ENCODE measurements at places on chromosomes 6 and 20. TPM values are rescaled to one million over a fixed set of nuclear protein-coding genes. Genes with fewer than 3 reads are reported as not detected.

DNA sequence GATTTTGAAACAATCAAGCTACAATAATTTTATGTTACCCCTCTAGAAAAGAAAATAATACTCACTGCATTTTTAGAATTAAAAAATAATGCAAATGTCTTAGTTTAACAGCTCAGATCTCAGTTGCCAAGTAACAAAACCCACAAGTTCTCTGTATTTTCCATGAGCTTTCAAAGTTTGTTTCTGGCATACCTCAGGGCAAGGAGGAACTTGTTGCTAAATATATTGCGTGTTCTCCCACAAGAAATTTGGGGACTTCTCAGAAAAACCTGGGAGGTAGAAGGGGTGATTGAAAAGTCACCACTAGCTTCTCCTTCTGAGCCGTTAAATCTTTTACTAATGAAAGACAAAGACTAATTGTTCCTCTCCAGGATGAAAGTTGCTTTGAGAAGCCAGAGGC, 236.8 kb upstream of the MARCKS start:
- H3K36me3 ChIP-seq, result no peaks in the 10 kb centered on the region
- DNase-seq, result no peak
- H3K27ac ChIP-seq, result no peak overlapping the region
- H3K27me3 ChIP-seq, result no peaks in the 10 kb centered on the region
- no peak overlapping the region for H3K4me3 ChIP-seq

GRCh38 chr6:26537160-26537845, 863 bp upstream of the HMGN4 start:
- H3K4me1 ChIP-seq, result peaks cover 60% of the 10 kb centered on the region
- H3K27me3 ChIP-seq, result no peaks in the 10 kb centered on the region
- H3K4me3 ChIP-seq, result peak overlapping the region; percentile 75
- H3K36me3 ChIP-seq, result no peaks in the 10 kb centered on the region
- peak; percentile 94 for DNase-seq

DNA sequence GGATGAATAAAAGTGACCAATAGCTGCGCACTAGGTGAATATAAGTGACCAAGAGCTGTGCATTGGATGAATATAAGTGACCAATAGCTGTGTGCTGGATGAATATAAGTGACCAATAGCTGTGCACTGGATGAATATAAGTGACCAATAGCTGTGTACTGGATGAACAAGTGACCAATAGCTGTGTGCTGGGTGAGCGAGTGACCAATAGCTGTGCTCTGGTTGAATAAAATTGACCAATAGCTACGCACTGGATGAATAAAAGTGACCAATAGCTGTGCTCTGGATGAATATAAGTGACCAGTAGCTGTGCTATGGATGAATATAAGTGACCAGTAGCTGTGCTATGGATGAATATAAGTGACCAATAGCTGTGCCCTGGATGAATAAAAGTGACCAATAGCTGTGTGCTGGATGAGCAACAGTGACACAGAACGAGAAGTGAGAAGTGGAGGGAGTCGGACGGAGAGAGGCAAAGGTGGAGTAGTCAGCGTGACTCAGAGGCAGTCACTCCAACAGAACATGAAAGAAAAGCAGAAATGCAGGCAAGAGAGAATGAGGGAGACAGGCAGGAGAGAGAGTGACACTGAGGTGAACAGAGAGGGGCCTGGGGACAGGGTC, 38.5 kb downstream of the RBM38 start:
- no peaks in the 10 kb centered on the region for H3K27me3 ChIP-seq
- H3K4me1 ChIP-seq, result peaks cover 85% of the 10 kb centered on the region
- no peaks in the 10 kb centered on the region for H3K36me3 ChIP-seq
- no peak overlapping the region for H3K4me3 ChIP-seq
- peak; percentile 71 for DNase-seq

DNA sequence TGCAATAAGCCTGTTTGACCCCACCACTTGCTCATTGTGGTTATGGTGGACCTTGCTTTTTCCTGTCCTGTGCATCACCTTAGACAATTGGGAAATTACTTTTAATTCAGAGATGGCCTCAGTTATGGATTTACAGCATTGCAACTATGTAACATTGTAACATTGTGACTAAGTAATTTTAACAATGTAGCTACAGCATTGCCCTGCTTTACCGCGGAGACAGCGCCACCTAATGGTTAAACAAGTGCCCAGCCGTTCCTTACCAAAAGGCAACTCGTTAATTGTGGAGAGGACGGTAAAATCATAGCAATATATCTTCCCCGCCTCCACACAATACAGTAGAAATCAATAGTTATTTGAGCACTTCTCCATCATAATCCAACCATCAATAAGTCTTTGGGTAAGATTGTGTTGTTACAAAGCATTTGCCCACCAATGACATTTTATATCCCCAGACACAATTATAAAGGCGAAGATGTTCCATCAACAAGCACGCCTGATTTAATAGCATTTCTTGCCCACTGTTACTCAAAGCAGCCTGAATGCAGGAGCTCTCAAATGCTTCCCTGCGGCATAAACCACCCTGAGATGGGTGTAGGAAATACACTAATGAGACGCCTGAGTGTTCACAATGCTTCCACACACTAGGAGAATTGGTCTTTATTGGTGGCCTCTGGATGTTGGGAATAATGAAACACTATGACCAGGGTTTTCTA, 93.7 kb downstream of the PROKR2 start:
- no peaks in the 10 kb centered on the region for H3K4me1 ChIP-seq
- H3K27ac ChIP-seq, result no peak overlapping the region
- no peaks in the 10 kb centered on the region for H3K36me3 ChIP-seq
- H3K4me3 ChIP-seq, result no peak overlapping the region
- DNase-seq, result peak; percentile 81

DNA sequence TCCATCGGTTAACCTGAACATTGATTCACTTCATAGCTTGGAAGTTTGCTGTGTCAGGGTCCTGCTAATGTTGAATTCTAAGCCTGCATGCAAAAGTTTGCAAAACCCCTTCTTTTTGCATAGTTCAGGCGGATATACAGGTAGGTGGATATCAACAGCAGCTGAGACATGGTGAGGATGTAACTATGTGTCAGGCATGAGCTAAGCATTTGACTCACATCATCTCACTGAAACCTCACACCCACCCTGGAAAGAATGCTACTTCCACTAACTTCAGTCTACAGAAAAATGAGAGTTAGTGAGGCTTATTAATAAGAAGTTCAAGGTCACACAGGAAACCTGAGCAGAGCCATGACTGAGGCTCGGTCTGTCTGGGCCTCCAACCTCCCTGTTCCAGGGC, 276.9 kb downstream of the BMP7 start:
- no peaks in the 10 kb centered on the region for H3K36me3 ChIP-seq
- DNase-seq, result no peak
- H3K4me1 ChIP-seq, result no peaks in the 10 kb centered on the region
- no peak overlapping the region for H3K27ac ChIP-seq
- H3K27me3 ChIP-seq, result no peaks in the 10 kb centered on the region
- no peak overlapping the region for H3K4me3 ChIP-seq

- DNase-seq, result peak; percentile 56
- no peak overlapping the region for H3K4me3 ChIP-seq
- no peaks in the 10 kb centered on the region for H3K36me3 ChIP-seq
- H3K4me1 ChIP-seq, result no peaks in the 10 kb centered on the region
These were observed 38.7 kb downstream of the TGM2 start for GRCh38 chr20:38126146-38126921.

- DNase-seq, result no peak
- H3K4me1 ChIP-seq, result no peaks in the 10 kb centered on the region
- H3K4me3 ChIP-seq, result no peak overlapping the region
- no peaks in the 10 kb centered on the region for H3K27me3 ChIP-seq
These were observed 129.3 kb upstream of the SYNCRIP start for GRCh38 chr6:85771925-85772430.

DNA sequence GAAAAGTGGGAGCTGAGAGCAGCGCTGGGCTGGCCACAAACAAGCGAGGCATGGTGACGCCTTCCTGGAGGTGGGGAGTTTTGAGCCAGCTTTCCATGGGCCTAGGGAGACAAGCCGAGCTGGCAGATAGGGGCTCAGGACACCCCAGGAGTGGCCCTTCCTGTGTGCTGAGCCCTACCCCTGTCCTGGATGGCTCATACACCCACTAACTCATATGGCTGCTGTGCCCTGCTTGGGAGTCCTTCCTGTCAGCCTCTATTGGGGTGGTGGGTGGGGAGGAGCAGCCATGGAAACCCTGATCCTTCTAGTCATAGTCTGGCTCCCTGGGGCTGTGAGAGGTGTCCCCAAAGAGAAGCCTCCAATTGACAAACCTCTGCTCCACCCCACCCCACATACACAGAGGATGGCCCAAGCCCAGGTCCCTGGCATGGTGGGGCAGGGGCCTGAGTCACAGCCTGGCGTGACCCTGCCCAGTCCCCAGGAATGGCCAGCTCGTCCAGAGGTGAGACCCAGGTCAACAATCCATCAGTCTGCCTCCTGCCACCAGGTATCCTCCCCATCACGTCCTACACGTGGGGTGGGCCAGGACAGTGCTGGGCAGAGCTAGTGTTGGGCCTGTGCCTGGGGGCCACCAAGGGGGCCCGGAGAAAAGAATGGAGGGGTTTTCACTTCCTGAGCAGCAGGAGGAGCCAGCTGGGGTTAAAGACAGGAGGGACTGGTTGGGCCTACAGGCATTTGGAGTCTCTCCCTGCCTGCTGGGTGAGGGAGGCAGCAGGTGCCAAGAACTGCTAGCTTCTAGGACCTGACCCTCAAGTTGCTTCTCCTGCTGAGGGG, 52.2 kb downstream of the MRPL14 start:
- no peaks in the 10 kb centered on the region for H3K36me3 ChIP-seq
- no peak for DNase-seq
- H3K27me3 ChIP-seq, result peaks cover 51% of the 10 kb centered on the region
- no peak overlapping the region for H3K27ac ChIP-seq
- no peak overlapping the region for H3K4me3 ChIP-seq
- H3K4me1 ChIP-seq, result peaks cover 47% of the 10 kb centered on the region

DNA sequence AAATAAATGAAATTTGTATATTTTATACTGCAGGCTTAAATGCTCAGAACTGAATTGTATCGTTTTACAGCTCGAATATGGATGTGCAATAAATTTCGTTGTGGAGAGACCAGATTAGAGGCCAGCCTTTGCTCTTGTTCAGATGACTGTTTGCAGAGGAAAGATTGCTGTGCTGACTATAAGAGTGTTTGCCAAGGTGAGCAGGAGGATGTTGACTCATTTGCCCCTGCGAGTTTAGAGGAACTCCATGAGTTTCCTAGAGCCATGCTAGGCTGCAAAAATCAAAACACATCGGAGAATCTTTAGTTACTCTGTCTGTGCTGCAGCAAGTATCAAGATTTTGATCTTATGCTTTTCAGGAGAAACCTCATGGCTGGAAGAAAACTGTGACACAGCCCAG, 15.4 kb downstream of the ENPP3 start:
- no peak overlapping the region for H3K27ac ChIP-seq
- H3K4me3 ChIP-seq, result no peak overlapping the region

GRCh38 chr6:69865126-69865525, 1.2 kb upstream of the COL19A1 start:
- DNase-seq, result no peak
- no peaks in the 10 kb centered on the region for H3K36me3 ChIP-seq
- H3K4me3 ChIP-seq, result no peak overlapping the region

- no peak overlapping the region for H3K4me3 ChIP-seq
- peaks cover 18% of the 10 kb centered on the region for H3K4me1 ChIP-seq
- DNase-seq, result no peak
- peaks cover 60% of the 10 kb centered on the region for H3K36me3 ChIP-seq
- no peaks in the 10 kb centered on the region for H3K27me3 ChIP-seq
These were observed 30.4 kb downstream of the AKIRIN2 start for GRCh38 chr6:87671555-87672029.

DNA sequence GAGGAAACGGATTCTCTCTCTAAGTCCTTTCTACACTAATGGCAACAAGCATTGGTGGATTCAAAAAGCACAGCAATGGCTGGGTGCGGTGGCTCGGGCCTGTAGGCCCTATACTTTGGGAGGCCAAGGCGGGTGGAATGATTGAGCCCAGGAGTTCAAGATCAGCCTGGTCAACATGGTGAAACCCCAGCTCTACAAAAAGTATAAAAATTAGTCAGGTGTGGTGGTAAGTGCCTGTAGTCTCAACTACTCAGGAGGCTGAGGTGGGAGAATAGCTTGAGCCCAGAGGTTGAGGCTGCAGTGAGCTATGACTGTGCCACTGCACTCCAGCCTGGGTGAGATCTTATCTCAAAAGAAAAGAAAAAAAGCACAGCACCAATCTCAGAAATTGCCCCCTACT, 19.3 kb downstream of the PAQR8 start:
- no peak overlapping the region for H3K27ac ChIP-seq
- H3K36me3 ChIP-seq, result no peaks in the 10 kb centered on the region

Gene EEF1A2
- 1.2 TPM for total RNA-seq

Gene UBR2
- total RNA-seq, result 51.8 TPM

Gene SIRPD
- 2.4 TPM for total RNA-seq

Gene VWA7
- 0.69 TPM for total RNA-seq

Gene ZSCAN23
- 2.5 TPM for total RNA-seq

Gene GSTA3
- total RNA-seq, result not detected

Gene MAS1
- total RNA-seq, result not detected

Gene PROKR2
- not detected for total RNA-seq

Data from spleen (tissue), 13 donors.